ENCODE measurements at places on chromosomes 5 and 9.

- no peak for DNase-seq
Measured at GRCh38 chr5:2752821-2753439, 1.5 kb upstream of the IRX2 start.

DNA sequence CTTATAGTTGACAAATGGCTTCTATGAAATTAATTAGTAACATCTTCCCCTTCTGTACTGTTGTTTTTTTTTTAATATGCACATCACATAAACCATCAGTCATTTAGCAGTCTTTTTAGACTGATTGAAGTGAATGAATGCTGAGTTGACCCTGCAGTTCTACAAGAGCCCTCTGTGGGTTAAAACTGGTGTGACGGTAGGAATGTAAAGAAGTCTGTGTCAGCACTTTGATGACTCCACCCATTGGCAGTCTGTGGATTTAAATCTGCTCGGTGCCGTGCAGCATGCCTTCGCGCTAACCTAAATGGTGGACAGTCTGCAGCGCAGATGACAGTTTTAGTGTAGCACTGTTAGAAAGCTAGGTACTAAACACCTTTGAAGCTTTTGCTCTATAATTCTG is 3.1 kb downstream of the GTF3C4 start:
- DNase-seq = no peak

- DNase-seq = no peak
Measured at GRCh38 chr5:73964352-73964865, 338.4 kb downstream of the ARHGEF28 start.

GRCh38 chr5:135399794-135400542 is 937 bp upstream of the MACROH2A1 start:
- no peak for DNase-seq

DNA sequence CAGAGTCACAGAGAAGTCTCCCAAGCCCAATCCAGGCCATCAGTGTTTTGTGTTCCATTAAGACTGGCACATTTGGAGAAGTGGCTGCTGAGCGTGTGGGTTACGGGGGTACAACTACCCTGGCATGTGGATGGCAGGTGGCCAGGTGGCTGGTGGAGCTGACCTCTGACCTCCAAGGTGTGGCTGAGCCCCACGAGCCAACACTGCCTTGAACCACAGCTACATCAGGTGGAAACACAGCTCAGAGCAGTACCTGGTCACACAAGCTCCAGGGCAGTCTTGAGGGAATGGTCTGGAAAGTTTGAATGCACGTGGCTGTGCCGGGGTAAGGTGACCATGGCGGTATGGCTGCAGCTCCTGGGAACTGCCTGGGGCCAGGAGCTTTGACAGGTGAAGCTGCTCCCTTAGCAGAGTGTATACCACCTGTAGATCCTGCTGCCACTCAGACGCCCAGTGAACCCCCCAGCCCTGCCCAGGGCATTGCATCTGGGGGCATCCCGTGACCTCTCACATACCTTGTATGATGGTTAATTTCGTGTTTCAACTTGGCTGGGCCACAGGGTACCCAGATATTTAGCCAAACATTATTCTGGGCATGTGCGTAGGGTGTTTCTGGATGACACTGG is 207.9 kb downstream of the GADD45G start:
- DNase-seq = no peak

DNA sequence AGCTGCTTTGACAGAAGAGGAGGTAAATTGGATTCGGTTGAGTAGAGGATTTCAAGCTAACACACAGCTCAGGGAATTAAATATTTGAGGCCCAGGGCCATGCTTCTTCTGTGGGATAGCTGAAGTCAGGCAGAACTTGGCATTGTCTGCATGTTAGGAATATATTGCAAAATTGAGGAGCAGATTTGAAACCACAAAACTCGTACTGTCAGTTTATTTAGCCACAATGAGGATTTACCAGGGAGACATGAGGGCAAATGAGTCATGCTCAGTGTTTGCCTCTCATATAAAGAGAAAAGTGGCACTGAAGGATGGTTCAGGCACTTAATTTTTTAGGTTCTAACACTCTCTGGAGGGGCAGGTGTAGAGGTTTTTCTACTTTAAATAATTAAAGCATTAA is 83.0 kb upstream of the PRLR start:
- DNase-seq = no peak

DNA sequence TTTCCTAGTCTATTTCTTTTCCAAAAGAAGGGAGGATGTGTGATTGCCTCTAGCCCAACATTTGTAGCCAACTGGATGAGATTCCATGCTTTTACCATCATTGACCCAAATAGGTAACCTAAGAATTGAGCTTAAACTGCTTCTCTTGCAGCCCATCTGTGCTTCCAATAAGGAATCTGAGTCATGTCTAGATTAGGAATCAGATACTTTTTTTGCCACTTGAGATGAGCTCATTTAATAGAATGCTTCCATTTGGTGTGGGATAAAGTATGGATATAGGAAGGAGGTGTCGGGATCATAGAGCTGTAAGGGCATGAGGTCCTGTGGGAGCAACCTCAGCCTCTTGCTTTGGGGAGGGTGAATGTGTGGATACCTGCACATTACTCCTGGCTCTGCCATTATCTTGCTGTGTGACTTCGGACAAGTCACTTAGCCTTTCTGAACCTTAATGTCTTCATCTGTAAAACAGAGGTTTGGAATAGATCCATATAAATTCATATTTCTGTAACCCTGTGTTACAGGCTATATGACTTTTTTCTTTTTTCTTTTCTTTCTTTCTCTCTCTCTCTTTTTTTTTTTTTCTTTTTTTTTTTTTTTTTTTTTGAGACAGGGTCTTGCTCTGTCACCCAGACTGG is 56.2 kb downstream of the MAP1B start:
- no peak for DNase-seq

DNA sequence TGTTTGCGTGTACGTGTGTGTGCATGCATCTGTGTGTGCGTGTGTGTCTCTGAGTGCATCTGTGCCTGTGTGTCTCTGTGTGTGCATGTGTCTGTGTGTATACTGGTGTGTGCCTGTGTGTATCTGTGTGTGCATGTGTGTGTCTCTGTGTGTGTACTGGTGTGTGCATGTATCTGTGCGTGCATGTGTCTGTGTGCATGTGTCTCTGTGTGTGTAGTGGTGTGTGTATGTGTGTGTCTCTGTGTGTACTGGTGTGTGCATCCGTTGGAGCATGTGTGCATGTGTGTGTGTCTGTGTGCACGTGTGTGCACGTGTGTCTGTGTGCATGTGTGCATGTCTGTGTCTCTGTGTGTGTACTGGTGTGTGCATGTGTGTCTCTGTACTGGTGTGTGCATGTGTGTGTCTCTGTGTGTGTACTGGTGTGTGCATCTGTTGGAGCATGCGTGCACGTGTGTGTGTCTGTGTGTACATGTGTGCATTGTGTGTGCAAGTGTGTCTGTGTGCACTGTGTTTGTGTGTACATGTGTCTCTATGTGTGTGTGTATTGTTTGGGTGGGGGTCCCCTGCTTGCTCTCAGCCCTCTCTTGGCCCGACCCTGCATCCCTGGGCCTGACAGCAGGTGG is 23.8 kb upstream of the NOTCH1 start:
- DNase-seq = no peak

- DNase-seq = peak; percentile 33
Measured at GRCh38 chr5:123157791-123158581, 68.9 kb downstream of the PRDM6 start.

DNA sequence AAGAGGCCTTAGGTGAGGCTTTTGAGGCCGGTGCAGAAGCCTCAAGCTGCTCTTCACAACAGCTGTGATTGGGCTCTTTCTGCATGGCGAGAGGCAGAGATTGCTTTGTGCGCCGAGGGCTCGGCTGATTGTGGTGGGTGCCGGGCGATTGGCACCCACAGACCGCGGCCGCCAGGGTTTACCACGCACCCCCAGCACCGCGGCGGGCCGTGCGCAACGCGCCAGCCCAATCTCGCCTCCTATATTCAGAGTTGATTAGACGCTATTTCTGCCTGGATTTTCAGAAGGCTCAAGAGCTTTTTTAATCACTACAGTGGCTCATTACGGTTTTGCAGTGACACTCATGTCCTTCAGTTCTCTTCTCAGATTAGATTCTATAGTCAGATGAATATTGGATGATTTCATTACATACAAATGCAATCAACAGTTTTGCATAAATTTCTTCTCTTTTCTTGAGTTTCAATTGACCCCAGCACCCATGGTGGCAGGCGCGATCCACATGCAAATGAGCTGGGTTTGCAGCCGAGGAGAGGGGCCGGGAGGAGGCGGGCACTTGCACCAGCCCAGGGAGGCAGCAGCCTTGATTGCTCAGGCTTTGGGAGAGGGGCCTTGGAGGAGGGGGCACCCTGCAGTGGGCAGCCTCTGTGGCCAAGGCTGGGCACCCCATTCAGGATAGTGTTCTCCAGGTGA is 33.8 kb upstream of the PTGS1 start:
- no peak for DNase-seq

- no peak for DNase-seq
Measured at GRCh38 chr9:132923346-132923902, 21.0 kb downstream of the TSC1 start.
